ENCODE measurements at places on chromosomes 13 and 19. TPM values are rescaled to one million over a fixed set of nuclear protein-coding genes. Genes with fewer than 3 reads are reported as not detected.
A peak's percentile ranks its signal among the peaks of the same experiment; 100 is the strongest.

Gene PRTN3
- 1.2 TPM for total RNA-seq

Gene ABCA7
- total RNA-seq = 2.0 TPM

Gene CD22
- not detected for total RNA-seq

Gene NHLRC3
- 40.8 TPM for total RNA-seq

Gene KLF2
- 2.4 TPM for total RNA-seq

Gene WDR62
- total RNA-seq = 0.82 TPM

Gene KLK3
- not detected for total RNA-seq

Gene DACT3
- total RNA-seq = 17.5 TPM

Gene DPF1
- 39.9 TPM for total RNA-seq

Gene TMEM272
- 1.6 TPM for total RNA-seq

Gene FXYD1
- not detected for total RNA-seq

DNA sequence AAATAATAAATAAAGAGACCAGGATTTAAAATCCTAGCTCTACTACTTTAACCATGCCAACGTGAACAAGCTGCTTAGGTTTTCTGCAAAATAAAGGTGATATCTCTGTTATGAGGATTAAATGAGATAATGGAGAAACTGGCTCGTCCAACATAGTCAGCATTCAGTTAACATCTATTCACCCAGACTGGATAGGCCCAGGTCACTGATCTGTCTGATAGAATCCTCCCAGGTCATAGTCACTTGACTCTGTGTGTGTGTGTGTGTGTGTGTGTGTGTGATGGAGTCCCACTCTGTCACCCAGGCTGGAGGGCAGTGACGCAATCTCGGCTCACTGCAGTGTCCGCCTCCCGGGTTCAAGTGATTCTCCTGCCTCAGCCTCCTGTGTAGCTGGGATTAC lies 12.9 kb upstream of the RAB8A start:
- DNase-seq = no peak

DNA sequence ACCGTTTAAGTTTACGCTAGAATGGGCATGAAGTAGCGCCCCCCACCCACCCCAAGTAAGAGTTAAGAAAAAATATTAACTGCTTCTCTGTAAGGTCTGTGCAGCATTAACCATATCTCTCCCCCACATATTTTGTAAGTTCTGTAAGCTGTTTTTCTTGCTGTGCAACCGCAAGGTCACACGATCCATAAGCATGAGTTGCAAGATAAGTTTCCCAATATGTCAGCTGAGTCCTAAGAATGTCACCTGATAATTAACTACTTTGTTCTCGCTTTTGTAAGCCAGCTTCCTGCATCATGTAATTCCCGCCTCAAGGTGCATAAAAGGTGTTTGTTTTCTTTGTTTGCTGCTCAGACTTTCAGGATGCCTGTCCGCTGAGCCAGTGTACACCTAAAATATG lies 187.0 kb downstream of the MYO16 start:
- no peak for DNase-seq

- no peak for DNase-seq
Observed at GRCh38 chr13:99489028-99489427, 12.2 kb upstream of the TM9SF2 start.

DNA sequence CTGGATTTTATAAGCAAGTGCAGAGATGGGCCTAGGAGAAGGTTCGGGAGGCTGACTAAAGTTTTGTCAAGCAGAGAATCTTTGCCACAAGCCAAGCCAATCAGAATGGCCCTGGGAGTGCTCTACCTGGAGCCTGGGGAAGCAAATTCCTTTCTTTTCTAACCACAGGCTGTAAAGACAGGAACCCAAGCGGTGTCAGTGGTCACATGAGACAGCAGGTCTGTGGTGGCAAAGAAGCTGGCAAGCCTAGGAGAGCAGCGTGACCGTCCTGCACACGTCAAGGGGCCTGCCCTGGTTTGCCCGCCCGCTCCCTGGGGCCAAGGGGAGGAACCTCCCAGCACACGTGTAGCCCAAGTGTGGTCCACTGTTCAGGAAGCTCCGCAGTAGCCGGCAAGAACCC lies 90.8 kb downstream of the IPO5 start:
- no peak for DNase-seq

DNA sequence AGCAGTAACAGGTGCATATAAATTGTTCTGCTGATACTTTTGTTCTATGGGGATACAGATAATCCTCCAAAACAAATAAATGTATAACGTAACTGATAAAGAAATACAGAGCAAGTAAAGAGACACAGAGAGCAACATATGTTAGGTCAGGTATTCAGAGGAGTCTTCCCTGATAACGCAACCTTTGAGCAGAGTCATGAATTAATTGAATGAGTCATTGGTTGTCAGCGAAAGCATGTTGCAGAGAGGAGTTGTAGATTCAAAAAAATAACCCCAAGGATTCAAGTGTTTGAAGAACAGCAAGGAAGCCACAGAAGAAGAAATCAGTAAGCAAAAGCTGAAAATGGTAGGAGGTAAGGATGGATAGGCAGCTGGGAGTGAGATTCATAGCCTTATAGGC lies 245.2 kb downstream of the TBC1D4 start:
- no peak for DNase-seq

DNA sequence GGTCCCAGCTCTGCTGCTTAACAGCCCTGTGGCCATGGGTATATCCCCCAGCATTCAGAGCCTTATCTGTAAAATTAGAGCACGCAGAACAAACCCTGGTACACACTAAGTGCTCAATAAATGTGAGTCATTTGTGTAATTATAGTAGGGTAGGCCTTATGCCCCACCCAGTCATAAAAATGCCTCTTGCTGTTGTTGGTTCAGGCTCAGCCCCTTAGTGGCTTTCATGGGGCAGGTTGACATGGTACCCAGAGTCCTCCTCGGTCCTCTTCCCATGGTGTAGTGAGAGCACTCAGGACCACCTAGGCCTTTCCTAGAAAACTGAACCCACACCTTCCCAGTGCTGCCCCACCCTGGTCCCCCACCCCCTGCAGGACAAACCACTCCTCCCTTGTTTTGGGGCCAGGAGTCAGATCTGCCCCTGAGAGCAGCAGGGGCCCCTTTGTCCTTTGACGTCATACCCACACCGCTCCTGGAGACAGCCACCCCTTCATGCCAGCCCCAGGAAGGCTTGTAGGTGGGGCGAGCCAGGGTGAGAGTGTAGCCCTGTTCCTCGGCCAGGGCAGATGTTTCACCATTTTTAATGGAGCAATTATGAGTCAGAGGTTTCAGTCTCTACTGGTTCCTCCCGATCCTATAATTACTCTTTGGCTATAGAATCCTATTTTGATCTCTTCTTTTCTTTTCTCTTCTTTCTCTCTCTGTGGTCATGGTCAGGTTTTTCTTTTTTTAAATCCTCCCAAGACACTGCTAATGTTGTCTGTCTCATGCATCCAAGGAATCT lies 36.8 kb downstream of the ACTN4 start:
- DNase-seq = no peak

DNA sequence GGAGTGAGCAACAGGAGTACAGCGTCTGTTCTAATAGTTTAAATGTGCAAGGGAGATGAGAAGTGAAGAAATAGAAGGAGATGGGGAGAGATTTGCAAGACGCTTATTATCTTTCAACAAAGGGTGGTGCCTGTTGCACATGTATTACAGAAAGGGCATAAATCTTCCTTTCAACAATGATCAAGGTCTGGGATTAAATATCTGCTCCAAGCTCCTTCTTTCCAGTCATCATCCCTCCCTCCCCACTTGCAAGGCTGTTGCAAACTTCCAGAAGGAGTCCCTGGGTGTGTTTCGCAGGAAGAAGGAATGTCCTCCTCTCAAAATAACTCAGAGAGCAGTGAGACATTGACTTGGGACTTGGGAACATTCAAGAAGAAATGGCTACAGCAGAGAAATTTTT lies 63.5 kb upstream of the MYCBP2 start:
- no peak for DNase-seq

DNA sequence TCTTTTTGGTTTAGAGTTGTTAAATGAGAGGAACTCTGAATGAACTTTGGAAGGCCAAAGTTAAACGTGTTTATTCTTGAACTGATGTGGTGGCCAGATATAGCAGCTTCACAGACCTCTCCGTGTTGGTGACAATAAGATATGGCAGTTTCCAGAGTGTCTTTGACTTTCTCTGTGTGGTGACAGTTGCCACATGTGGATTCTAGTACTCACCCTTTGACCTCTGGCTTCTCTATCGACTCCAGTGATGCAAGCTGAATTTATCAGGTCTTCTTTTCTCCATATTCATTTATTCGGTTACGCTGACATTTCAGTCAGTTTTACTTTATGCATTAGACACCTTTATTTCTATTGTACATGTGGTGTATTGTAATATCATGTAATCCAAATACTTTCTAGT lies 1469.5 kb downstream of the SLITRK1 start:
- no peak for DNase-seq

GRCh38 chr19:57779220-57779845 lies 9.9 kb downstream of the ZNF586 start:
- no peak for DNase-seq

- no peak for DNase-seq
Observed at GRCh38 chr13:75960538-75960994, 324.4 kb downstream of the LMO7 start.

- no peak for DNase-seq
Observed at GRCh38 chr13:101490406-101491015, 38.0 kb downstream of the ITGBL1 start.

- DNase-seq = no peak
Observed at GRCh38 chr13:39956036-39956435, 300.6 kb downstream of the COG6 start.

GRCh38 chr13:61600360-61601033 lies 184.8 kb upstream of the PCDH20 start:
- DNase-seq = no peak

- peak; percentile 74 for DNase-seq
Observed at GRCh38 chr19:36060430-36060829, 5.7 kb downstream of the WDR62 start.

GRCh38 chr13:83470133-83470797 lies 412.0 kb downstream of the SLITRK1 start:
- no peak for DNase-seq

DNA sequence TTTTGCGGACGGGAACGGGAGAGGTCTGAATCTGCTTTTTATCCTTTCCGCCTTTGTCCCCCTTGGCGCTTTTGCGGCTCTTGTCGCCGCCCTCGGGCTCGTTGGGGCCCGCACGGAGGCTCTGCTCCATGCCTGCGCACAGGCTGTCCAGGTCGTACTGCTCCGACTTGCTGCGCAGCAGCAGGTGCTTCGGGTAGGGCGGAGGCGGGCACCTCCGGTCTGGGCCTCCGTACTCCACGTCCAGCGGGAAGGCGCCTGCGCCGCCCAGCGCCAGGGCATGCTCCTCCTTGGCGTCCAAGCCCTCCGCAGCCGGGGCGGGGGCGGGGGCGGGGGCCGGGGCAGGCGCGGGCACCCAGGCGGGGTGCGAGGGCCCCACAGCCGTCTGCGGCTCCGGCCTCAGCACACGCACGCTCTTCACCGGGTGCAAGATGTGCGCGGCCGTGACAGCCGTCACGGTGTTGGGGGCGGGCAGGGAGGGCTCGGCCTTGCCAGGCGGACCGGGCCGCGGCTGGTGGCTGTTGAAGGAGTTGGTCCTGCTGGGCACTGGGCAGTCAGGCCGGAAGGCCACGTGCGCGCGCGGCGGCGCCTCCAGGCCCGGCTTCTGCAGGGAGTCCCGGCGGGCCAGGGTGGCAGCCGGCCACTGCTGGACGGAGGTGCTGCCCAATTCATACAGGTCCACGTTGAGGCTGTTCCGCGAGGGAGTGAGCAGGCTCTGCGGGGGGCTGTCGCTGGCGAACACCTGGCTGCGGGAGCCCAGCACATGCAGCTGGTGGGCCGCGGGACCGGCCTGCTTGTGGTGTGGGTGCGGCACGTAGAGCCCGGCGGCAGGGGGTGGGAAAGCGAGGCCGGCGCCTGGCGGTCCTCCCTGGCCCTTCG lies 73.1 kb downstream of the LATS2 start:
- no peak for DNase-seq

DNA sequence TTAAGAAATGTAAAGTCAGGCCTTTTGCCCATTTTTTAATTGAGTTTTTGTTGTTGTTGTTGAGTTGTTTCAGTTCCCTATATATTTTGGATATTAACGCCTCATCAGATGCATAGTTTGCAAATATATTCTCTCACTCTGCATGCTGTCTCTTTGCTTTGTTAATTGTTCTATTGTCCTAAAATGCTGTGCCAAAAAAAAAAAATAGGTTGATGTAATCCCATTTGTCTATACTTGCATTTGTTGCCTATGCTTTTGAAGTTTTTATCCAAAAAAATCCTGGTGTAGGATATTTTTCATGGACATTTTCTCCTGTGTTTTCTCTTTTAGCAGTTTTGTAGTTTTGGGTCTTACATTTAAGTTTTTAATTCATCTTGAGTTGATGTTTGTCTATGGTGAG lies 163.3 kb upstream of the STARD13 start:
- DNase-seq = no peak

GRCh38 chr19:5294403-5295160 lies 46.0 kb downstream of the PTPRS start:
- DNase-seq = no peak

DNA sequence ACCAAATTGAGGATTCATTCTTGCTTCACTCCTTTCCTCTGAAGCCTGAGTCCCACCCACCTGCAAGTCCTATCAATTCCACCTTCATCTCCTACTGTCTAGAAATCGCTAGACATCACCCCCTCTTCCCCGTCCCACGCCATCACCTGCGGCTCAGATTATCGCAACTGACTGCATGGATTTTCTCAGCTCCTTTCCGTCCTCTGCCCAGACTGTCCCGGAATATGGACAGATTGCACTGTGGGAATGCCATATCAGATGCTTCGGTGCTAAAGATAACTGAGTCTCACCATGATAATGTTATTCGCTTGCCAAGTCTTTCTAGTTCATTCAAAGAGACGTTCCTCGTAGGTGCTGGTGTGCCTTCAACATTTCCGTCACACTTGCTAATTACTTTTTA lies 66.4 kb upstream of the USP29 start:
- no peak for DNase-seq

- DNase-seq = no peak
Observed at GRCh38 chr13:74819549-74819948, 662.4 kb downstream of the TBC1D4 start.

- DNase-seq = no peak
Observed at GRCh38 chr13:22111152-22111783, 440.4 kb downstream of the FGF9 start.

DNA sequence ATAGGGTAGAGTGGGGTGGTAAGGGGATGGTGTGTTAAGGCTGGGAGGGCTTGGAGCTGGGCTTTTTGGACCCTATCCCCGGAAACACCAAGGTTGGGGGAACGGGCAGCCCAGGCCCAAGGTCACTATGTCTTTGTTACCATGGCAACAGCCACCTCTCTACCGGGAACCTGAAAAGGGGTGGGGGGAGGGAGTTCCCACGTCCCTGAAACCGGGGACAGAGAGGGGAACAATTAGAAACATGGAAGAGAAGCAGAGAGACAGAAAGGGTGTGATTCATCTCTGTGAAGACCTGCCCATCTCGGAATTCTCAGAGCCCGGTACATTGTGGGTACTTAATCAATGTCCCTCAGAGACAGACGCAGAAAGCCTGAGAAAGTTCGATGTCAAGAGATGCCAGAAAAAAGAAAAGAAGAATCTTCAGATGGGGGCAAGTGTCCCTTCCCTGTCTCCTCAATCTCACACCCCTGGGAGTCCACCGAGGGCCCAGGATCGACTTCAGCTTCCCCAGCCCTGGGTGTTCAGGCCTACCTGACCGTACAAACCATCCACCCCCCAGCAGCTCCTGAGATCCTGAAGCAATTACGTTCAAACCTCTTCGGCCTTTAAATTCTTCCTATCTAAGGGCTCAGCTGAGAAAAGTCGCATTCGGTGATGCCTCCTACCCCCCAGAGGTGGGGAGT lies 6.8 kb upstream of the LRFN1 start:
- DNase-seq = no peak

All from frontal cortex (tissue), 4 donors.